ENCODE measurements at places on chromosomes 11 and 22.

DNA sequence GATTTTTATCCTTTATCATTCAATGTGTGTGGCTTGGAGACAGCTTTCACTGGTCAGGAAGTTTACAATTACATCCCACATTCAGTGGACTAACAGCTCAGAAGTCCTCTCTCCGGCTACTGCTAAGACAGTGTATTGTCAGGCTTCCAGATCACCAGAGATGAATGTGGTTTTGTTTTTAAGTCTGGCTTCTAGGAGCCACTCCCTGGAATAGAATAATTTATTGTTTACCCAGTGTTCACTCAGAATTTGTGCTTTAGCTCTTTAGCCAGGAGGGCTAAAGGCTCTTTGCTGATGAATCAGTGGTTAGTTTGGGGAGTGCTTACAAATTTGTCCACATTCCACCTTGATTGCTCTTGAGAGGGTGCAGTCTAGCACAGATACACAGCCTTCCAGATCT is 26.5 kb downstream of the TRIM77 start:
- DNase-seq: no peak

- DNase-seq: peak; percentile 42
Observed at GRCh38 chr11:68048681-68049508, 10.1 kb downstream of the TCIRG1 start.

GRCh38 chr11:76380159-76380976 is 564 bp downstream of the THAP12 start:
- DNase-seq: peak; percentile 25

DNA sequence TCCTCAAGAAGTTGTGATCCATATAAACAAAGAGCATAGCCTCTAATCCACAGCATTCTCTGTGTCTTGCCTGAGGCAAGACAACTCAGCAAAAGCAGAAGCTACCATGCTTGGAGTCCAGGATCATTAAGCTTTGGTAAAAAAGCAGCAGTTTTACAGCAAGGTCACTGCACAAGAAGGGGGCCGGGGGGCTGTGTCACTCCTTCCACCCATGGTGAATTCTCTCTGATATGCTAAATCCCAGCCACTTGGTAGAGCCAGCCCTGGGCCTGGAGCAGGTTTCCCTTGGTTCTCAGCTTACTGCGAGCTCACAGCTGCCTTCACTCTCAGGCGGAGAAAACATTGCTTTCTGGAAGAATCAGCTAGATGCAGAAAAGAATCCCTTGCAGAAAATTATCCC is 144.7 kb downstream of the TENM4 start:
- DNase-seq: no peak

DNA sequence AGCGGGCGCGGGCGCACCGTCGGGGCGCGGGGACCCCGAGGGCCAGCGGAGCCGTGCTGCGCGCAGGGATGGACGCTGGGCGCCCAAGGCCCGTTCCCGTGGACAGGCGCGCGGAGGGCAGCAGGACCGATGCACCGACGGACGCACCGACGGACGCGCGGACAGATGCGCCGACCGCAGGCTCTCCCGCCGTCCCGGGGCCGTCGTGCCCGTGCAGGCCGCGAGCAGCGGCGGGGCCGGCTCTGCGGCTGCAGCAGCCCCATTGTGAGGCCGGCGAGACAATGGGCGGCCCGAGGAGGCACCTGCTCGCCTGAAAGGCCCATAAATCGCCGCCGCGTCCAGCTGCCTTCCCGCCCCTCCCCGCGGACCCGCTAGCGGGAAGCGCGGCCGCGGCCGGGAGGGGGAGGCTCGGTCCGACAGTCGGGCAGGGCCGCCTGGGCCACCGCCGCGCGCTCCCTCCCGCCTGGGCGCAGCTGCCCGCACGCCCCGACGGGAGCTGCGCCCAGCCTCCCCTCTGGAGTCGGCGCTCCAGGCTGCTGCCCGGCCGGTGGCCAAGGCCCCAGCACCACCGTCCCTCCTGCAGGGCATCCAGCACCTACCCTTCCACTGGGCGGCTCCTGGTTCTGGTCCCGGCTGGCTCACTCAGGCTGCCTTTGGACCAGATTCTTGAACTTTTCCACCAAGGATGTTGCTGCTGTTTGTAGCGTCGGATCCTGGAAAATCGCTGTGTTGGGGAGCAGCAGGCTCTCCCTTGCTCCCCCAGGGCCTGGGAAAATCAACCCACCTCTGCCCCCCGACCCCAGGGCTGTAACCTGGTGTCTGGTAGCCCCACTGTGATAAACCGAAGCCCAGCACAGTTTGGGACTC is 15.8 kb downstream of the CDKN1C start:
- no peak for DNase-seq

- no peak for DNase-seq
Observed at GRCh38 chr22:45992737-45993136, 15.8 kb upstream of the WNT7B start.

DNA sequence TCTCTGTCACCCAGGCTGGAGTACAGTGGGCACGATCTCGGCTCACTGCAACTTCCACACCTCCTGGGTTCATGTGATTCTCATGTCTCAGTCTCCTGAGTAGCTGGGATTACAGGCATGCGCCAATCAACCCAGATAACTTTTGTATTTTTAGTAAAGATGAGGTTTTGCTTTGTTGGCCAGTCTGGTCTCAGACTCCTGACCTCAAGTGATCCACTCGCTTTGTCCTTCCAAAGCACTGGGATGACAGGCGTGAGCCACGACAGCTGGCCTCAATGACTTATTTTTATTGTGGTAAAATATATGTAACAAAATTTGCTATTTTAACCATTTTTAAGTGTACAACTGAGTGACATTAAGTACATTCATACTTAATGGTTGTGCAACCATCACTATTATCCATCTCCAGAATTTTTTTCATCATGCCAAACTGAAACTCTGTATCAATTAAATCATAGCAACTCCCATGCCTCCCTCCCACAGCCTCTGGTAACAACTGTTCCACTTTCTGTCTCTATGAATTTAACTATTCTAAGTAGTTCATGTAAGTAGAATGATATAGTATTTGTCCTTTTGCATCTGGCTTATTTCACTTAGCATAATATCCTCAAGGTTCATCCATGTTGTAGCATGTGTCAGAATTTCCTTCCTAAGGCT is 50.7 kb upstream of the CWF19L2 start:
- no peak for DNase-seq

DNA sequence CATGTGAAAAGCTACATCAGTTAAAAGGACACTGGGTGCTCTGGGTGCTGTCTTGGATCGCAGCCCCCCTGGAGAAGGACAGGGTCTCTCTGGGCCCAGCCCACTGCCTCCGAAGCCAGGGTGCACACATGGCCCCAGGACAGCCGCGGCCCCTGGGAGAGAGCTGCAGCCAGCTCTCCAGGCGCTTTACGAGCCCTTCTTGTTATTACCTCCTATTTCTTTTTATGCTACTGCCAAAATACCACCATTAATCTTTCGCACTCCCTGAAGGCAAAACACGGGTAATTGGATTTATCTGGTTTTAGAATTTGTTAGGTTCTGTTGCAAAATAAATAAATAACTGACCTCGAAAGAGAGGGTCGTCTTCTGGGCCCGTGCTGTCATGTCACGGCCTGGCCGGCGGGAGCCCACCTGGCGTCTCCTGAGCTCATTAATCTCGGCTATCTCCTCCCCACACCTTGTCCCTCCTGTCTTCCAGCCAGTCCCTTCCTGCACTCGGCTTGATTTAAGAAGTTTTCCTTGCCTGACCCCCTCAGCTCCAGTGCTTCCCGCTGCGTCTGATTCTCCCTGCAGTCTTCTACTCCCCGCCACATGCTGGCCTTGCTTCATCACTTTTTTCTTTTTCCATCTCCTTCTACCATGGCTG is 611.7 kb downstream of the OPCML start:
- no peak for DNase-seq

Data from HuH-7.5 (cell line).